Left hindlimb (tissue), 1 donor: ENCODE measurements at places on chromosomes 4 and X.

DNA sequence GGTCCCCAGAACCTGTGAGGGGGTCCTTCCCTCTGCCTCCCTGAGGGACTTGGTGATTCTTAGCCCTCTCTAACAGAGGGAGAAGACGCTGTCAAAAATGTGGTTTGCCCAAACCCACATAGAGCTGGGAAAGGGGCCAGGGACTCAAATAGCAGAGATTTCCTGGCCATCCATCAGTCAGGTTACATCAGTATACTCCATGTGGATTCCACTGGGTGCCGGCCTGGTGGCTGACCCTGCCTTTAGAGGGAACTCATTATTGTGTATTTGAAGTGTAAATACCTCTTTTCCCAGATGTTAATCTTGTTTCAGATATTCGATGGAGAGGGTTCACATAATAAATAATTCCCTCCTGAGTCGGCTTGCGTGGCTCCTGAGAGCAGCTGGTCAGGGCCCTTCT lies 130.3 kb downstream of the TBL1X start:
- peak; percentile 44 for DNase-seq

GRCh38 chr4:107709916-107710315 lies 10.1 kb downstream of the PAPSS1 start:
- no peak for DNase-seq

DNA sequence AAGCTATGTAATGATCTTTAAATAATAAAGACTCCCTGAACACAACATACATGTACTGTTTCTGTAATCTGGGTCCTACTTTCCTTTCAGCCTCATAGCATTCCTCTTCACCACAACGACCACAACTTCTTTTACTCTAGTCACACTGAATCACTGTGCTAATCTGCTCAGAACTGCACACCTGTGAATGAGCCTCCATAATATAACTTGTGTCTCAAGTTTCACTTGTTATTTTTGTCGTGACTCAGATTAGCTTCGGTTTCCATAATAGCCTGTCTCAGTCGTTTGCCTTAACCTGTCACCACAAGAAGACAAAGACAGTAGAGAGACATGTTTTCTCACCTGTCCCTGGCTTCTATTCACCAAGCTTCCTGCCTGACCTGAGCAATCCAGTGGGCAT lies 61.8 kb downstream of the MAGED1 start:
- DNase-seq = no peak

GRCh38 chrX:32520789-32521188 lies 690.6 kb downstream of the DMD start:
- DNase-seq = no peak

DNA sequence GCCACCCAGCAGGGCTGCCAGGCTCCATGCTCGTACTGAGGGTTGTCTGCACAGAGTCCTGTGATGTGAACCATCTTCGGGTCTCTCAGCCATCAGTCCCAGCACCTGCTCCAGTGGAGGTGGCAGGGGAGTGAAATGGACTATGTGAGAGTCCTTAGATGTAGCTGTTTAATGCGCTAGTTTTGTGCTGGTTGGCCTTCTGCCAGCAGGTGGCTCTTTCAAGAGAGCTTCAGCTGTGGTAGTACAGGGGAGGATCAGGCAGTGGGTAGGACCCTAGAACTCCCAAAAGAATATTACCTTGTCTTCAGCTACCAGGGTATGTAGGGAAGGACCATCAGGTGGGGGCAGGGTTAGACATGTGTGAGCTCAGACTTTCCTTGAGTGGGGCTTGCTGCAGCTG lies 1066.0 kb downstream of the GLUD2 start:
- no peak for DNase-seq

GRCh38 chr4:31362756-31363155 lies 642.6 kb downstream of the PCDH7 start:
- DNase-seq = no peak

GRCh38 chr4:48780865-48781214 lies 761 bp upstream of the FRYL start:
- no peak for DNase-seq

DNA sequence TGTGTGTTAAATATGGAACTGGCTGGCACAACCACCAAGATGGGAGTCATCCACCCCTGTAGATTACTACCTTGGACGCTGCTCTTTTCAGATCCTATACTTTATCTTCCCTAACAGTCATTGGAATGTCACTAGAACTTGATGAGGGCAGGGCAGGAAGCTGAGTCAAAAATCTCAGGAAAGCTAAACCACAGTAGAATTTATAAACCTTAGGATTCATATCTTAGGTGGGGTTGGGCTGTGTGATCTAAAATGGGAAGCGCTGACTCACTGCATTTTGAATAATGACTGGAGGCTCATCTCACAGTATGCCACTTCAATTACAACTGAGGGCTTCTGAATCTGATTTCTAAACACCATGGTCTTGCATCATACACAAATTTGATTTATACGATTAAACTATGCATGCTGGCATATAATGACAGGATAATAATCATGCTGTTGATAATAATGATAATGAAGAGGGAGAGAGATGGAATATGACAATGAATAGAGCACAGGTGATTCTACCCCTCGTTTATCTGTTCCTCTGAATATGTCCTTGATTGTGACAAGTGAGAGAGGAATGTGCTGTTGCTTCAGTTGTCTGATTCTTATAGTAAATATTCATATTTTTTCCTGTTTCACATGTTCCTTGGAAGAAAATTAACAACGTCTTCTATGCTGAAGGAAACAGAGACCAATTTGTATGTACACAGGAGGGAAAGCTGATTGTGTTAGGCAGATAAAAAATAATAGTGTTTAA lies 270.3 kb upstream of the HS3ST1 start:
- no peak for DNase-seq

DNA sequence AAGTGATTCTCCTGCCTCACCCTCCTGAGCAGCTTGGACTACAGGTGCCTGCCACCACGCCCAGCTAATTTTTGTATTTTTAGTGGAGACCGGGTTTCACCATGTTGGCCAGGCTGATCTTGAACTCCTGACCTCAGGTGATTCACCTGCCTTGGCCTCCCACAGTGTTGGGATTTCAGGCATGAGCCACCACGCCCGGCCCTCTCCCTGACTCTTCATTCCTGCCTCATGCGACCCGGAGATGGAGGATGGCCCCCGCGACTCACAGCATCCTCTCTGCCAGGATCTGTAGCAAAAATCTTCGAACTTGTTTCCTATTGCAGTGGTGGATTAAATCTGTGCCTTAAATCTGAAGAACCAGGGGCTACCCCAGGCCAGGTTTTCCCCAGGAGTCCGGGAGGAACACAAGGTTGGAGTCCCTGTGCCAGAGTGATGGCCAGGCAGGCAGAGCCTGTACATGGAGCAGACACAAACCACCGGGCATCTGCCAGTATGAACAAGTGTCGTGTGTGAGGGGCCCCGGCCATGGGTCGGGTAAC lies 11.5 kb downstream of the CPLX1 start:
- no peak for DNase-seq

DNA sequence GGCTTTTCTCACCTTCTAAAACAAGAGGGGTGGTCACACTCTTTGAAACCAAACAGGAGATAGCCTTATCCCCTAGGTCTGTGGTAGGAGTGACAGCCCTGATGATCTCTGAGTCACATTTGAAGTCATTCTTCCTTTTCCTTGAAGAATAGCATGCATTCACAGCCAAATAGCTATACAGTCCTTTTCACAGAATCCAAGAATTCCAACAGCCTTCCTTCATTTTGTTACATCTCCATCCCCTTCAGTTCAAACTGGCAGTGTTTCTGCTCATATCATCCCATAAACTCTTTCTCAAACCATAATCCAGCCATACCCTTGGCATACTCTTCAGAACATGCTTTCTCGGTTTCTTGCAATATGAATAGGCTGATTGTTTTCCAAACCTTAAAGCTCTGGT lies 33.3 kb upstream of the TMEM184C start:
- DNase-seq = no peak

DNA sequence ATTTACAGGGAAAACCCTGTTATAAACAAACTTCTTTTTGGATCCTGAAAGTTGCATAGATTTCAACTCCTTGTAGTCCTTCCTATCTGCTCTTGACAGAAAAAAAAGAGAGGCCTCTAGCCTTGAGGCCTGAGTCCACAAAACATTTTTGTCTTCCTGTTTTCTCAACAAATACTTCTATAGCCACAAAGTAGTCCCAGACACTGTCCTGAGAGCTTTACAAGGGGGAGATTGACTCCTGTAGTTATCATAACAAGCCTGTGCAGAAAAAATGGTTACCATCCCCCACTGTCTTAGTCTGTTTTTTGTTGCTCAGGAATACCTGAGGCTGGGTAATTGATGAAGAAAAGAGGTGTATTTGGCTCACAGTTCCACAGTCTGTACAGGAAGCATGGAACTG lies 35.2 kb downstream of the PCDH7 start:
- DNase-seq = no peak

DNA sequence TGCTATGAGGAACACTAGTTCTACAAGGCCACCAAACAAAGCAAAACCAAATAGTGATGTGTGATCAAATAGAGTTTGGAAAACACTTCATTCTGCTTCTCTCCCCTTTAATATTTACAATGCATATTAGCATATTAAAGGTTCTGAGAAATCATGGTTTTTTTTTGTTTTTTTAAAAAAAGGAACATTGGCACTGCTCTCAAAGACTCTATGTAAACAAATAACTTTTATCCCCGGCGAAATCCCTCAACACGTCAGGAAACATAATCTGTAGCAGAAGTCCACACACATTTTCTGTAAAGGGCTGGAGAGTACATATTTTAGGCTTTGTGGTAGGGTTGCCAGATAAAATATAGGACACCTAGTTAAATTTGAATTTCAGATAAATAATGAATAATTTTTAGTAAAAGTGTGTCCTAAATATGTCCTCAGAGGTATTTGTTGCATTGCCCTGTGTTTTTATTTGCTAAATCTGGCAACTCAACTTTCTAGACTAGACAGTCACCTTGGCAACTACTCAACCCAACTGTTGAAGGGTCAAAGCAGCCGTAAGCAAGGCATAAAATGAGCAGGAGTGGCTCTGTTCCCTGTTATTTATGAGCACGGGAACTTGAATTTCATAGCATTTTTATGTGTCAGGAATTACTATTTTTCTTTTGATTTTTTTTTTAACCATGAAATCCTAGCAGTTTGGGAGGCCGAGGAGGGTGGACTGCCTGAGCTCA lies 8.6 kb downstream of the SPATA4 start:
- DNase-seq = no peak

DNA sequence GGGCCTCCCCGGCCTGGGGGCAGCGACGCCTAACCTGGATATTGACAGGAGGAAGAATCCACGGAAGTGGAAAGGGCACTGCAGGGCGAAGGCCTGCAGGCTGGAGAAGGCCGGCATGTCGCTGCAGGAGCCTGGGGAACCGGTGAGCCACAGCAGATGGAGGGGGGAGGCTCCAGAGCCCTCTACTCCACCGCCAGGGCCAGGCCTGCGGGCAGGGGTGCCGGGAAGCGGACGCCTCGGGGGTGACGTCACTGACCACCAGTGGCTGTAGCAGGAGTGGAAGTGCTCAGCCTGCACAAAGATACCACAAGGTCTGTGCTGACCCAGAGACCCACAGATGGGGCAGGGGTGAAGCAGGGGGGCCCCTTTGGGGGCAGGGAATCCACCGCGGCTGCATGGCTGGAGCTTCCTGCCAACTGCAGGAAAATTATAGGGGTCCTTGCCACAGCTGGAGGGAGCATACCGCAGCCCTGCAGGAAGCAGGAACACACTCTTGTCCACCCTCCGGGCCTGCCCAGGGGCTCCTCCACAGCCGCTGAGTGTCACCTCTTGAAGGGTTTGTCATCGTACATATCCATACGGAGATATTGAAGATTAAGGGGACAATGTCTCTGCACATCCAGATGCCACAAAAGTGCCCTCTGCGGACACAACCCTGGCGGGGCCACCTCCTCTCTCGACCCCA lies 7.6 kb upstream of the HTRA3 start:
- DNase-seq = peak; percentile 85

DNA sequence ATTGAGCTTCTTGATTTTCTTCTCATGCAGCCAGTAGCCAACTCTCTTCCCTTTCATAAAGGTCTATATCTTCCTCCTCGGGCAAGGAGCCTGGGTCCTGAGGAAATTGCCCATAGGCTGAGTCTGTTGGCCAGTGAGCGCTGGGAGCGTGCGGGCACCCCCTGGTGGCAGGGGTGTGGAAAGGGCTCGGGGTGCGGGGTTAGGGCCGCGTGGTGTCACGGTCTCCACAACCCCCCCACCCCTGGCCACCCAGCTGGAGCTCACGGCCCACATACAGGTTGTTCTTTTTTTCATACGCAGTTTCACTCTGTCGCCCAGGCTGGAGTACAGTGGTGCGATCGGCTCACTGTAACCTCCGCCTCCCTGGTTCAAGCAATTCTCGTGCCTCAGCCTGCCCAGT lies 13.1 kb downstream of the RBM10 start:
- no peak for DNase-seq

GRCh38 chr4:119299741-119300100 lies 22.2 kb downstream of the FABP2 start:
- DNase-seq = no peak

DNA sequence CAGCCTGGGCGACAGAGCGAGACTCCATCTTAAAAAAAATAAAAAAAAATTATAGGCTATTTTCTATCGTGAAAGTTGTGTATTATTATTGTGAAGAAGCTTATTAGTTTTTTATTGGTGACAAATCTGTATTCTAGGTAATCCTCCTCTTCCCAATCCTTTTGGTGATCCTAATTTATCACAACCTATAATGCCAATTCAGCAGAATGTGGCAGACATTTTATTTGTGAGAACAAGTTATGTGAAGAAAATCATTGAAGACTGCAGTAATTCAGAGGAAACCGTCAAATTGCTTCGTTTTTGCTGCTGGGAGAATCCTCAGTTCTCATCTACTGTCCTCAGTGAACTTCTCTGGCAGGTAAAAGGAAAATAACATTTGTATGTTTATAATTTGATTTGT lies 109.4 kb upstream of the DDX3X start:
- no peak for DNase-seq

GRCh38 chrX:71212536-71212935 lies 10.5 kb upstream of the GJB1 start:
- no peak for DNase-seq

DNA sequence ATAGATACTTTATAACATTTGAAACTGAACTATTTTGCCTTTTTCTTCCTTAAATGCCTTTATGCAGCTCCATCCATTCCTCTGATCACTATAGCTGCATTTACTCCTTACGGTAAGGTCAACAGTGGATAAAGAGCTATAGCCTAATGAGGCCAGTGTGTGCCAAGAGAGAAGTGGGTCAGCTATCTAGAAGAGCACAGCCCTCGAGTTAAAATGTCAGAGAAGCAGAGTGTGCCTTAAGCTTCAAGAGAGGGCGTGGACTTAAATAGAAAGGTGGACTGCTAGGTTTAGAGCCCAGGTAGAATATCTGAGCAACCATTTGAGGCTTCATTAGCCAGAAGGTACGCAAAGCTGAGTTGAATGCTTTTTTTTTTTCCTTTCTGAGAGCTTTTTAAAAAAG lies 347.4 kb downstream of the BMPR1B start:
- DNase-seq = no peak

DNA sequence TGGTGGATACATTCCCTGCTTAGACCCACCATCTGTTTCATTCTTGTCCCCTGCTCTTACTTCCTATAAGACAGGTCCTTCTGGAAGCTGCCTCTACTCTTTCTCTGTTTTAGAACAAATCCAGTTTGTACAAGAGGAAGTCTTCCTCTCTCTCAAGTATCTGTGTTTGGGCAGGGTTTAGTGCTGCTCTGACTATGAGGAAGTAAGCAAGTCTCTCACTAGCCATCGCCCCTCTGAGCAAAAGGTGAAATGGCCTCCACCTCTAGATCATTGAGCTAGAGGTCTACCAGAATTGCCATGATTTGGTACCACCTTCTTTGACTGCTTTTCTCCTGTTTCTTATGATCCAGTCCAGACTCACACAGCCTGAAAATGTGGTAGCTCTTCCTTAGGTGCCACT lies 8.4 kb downstream of the BTK start:
- no peak for DNase-seq

- DNase-seq = no peak
Observed at GRCh38 chr4:114304567-114304966, 294.0 kb upstream of the UGT8 start.

- DNase-seq = peak; percentile 69
Observed at GRCh38 chr4:80183250-80184052, 13.9 kb upstream of the PRDM8 start.
